Hematopoietic multipotent progenitor cell (in vitro differentiated cells): ENCODE measurements at places on chromosomes 4 and X.

DNA sequence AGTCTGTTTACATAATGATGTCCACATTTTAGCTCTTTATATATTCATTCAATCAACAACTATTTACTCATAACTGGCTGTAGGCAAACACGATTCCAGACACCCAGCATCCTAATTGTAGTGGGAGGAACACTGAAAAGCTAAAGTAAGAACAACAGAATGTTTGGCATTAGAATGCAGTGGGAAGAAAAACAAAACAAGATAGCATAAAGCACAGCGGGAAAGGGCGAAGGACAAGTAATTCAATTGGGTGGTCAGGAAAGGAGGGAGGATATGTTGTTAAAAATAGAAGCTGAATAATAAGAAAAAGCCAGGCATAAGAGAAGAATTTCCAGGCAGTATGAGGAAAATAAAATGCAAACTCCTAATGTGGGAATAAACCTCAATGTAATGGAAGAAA is 189.5 kb upstream of the FAT4 start:
- DNase-seq, result no peak

- no peak for DNase-seq
These were observed 257.9 kb downstream of the PCDH18 start for GRCh38 chr4:137274404-137274803.

DNA sequence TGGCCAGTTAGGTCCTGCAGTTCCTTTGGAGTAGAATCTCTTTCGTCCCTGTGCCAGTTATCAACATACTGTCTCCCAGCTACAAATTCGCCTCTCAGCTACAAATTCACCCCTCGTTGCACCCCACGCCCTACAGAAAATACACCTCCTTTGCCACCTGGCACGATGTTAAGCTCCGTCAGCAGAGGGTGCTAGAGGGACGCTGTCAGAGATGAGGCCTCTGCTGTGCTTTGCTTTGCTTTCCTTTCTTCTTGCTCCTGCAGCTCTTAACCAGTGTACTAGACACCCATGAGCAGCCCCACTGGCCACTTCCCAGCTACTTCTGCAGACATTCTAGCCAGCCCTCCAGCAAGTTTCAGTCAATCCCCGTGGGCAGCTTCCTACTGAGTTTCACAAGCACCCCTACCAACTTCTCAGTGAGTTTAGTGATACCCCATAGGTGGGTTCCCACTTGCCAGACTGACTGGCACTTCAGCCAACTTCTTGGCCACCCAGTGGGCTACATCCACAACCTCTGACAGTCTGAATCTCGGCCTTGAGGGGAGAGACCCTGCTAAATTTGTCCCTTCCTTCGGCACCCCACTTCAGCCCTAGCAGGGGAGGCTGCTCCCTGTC is 21.8 kb downstream of the HAUS3 start:
- DNase-seq, result peak; percentile 64

DNA sequence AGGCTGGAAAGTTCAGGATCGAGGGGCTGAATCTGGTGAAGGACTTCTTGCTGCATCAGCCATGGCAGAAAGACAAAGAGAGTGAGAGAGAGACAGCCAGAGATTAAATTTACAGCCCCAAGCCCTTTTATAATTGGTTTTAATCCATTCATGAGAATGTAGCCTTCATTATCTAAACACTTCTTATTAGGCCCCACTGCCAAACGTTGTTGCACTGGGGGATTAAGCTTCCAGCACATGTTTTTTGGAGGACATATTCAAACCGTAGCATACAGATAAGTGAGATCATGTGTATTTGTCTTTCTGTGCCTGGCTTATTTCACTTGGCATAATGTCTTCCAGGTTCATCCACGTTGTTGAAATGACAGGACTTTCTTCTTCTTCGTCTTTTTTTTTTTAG is 524.7 kb downstream of the SPRY1 start:
- no peak for DNase-seq

- DNase-seq, result no peak
These were observed 342.5 kb upstream of the GATB start for GRCh38 chr4:152103181-152103901.

- no peak for DNase-seq
These were observed 24.2 kb downstream of the SMC1A start for GRCh38 chrX:53398216-53398615.

- DNase-seq, result no peak
These were observed 22.9 kb upstream of the PDLIM5 start for GRCh38 chr4:94428884-94429283.

DNA sequence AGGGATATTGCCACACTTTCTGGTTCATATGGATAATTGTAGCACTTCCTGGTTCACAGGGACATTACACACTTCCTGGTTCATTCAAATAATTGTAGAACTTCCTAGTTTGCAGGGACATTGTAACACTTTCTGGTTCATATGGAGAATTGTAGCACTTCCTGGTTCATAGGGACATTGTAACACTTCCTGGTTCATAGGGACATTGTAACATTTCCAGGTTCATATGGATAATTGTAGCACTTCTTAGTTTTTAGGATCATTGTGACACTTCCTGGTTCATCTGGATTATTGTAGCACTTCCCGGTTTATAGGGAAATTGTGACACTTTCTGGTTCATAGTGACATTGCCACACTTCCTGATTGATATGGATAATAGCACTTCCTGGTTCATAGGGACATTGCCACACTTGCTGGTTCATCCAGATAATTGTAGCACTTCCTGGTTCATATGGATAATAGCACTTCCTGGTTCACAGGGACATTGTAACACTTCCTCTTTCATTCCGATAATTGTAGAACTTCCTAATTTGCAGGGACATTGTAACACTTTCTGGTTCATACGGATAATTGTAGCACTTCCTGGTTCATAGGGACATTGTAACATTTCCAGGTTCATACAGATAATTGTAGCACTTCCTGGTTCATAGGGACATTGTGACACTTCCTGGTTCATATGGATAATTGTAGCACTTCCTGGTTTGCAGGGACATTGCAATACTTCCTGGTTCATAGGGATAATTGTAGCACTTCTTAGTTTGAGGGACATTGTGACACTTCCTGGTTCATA is 59.2 kb upstream of the CD99 start:
- DNase-seq, result no peak

- no peak for DNase-seq
These were observed 1478.9 kb downstream of the PCDH19 start for GRCh38 chrX:98931216-98931615.

- no peak for DNase-seq
These were observed 21.0 kb downstream of the ATP2B3 start for GRCh38 chrX:153538424-153538823.

DNA sequence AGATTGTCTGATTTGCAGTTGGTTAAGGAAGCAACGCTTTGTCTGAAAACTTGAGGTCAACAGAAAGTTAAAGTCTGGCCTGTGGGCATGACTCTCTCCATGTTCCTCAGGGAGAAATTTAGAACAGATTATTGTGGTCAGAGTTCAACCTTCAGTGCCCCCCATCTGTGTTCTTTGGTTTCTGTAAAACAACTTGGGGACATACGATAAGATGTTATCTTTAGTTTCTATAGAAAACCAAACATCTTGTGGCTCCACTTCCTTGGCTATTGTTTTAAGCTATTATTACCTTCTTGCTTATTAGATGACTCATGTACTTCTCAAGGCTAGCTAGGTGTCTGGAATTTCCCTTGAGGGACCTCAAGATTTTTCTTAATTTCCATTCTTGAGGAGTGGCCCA is 507.7 kb downstream of the PDHA2 start:
- DNase-seq, result no peak

DNA sequence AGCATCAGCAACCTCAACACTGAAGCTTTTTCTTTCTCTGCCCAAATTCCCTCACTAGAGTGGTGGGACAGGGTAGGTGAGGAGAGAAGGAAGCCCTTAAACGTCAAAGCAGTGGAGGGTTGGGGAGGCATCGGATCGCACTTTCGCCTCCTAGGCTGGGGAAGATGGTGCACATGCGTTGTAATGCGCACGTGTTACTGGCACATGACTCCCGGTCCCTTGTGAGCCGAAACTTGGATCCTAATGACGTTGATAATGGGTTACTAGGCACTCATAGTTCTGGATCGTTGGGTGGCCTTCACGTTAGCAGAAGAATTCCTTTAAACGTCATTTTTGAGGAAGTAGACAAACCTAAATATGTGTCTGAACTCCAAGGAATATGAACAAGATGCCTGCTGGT is at the start of gene CBLL2:
TSS of gene CBLL2 (plus strand) at position 301 of the 400 bp plus-strand sequence. CDS start at position 380, 79 bp downstream.
- DNase-seq, result no peak

DNA sequence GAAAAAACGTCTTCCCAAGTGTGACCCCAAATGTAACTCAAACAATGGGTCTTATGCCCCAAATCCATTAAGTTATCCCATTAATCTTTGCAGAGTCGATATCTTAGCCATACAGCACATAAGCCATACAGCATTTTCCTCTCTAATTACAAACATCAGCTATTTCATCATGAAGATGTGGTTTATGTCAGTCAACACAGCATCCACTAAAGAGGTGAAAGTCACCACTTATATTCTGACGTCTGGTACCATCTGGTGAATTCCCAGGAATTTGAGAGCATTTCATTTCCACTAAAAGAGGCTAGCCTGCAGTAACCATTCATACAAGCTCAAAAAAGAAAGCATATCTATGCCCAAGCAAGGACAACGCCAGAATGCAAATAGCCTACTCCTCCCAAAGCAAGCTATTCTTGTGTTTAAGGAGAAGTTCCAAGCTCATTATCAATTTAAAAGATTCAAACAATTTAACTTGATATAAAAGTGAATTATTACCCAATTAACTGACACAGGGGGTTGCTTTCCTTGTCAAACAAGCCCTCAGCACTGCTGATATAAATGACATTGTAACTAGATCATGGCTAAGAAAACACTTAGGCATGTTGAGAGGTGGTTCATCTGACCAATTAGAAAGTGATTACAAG is 203.3 kb downstream of the ANTXR2 start:
- DNase-seq, result no peak

DNA sequence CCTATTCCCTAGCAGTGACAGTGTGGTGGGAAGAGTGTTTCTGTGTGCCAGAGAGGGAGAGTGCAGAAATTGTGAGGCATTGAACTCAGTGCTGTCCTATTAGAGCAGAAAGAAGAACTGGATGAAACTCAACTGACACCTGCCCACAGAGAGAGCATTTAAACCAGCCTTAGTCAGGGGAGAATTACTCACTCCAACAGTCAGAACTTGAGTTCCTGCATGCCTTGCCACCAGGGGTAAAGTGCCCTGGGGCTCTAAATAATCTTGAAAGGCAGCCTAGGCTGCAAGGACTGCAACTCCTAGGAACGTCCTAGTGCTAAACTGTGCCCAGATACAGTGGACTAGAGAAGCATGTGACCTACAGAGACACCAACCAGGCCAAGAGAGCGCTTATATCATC is 12.8 kb downstream of the CYSLTR1 start:
- DNase-seq, result no peak

- DNase-seq, result peak; percentile 7
These were observed 58.6 kb upstream of the PAGE1 start for GRCh38 chrX:49754233-49754857.

GRCh38 chrX:150449313-150449712 is 86.2 kb downstream of the MAMLD1 start:
- no peak for DNase-seq

GRCh38 chr4:98433691-98434090 is 172.5 kb downstream of the RAP1GDS1 start:
- peak; percentile 52 for DNase-seq

- DNase-seq, result peak; percentile 40
These were observed 44.9 kb downstream of the ZBTB49 start for GRCh38 chr4:4334798-4335520.

- no peak for DNase-seq
These were observed 161.6 kb upstream of the HCCS start for GRCh38 chrX:10949541-10949940.

GRCh38 chr4:1384675-1385372 is 21.4 kb downstream of the NKX1-1 start:
- DNase-seq, result no peak

DNA sequence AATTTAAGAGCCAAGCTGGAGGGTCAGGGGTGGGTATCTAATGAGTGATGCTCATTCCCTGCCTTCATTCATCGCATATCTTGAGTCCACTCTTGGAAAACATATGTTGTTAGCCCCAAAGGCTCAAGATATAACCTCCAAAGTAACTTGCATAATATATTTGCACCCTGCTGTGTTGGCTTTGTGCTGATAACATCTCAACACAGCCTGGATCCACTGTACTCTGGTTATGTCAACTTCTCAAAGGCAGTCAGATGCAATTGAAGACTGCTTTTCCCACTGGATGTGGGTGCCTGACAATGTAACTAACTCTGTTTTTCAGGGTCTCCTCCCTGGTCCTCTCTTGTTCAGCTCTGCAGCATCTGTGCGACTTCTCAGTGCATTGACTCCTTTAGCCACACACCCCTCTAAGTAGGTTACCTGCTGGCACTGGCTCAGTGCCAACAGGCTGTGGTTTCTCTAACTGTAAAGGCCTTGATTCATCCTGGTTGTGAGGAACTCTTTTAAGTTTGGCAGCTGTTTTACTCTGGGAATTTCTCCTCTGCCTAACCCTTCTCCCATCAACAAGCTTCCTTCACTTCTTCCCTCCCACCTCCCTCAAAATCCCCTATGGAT is 28.1 kb downstream of the SLC16A2 start:
- no peak for DNase-seq
